ENCODE measurements at places on chromosomes 16 and 17.

DNA sequence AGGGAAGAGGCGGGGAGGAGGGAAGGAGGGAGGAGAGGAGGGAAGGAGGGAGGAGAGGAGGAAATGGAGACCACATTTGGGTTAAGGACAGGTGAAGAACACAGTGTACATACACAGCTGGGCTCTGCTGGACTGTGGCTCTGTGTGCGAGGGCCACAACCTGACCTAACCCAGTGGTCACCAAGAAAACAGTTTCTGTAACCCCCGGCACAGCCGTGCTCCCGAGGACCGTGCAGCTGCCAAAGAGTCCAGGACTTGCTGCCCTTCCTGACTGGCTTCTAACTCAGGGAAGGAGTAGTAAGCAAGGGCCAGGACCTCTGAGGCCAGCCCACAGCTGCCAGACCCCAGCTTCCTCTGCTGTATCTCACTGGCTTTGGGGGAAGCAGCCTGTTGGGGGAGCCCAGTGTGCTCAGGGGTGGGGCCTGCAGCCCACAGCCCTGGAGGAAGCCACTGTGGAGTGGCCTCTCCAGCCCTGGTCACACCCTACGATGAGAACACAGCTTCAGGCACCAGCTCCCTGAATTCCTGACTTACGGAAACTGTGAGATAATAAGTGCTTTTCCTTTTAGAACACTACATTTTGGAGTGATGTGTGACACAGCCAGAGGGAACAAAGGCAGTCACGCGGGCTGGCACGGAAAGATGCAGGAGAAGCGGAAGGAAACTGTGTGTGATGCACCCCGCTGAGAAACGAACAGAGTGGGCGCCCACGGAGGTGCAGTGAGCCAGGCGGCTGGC is 32.3 kb downstream of the SLC7A5 start:
- DNase-seq, result no peak

DNA sequence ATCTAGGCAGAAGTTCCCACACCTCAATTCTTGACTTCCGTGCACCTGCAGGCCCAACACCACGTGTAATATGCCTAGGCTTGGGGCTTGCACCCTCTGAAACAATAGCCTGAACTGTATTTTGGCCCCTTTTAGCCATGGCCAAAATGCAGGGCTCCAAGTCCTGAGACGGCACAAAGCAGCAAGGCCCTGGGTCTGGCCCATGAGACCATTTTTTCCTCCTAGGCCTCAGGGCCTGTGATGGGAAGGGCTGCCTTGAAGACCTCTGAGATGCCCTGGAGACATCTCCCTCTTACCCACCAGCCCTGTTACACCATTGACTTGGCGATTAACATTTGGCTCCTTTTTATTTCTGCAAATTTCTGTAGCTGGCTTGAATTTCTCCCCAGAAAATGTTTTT is 238.6 kb downstream of the CDH13 start:
- DNase-seq, result no peak

DNA sequence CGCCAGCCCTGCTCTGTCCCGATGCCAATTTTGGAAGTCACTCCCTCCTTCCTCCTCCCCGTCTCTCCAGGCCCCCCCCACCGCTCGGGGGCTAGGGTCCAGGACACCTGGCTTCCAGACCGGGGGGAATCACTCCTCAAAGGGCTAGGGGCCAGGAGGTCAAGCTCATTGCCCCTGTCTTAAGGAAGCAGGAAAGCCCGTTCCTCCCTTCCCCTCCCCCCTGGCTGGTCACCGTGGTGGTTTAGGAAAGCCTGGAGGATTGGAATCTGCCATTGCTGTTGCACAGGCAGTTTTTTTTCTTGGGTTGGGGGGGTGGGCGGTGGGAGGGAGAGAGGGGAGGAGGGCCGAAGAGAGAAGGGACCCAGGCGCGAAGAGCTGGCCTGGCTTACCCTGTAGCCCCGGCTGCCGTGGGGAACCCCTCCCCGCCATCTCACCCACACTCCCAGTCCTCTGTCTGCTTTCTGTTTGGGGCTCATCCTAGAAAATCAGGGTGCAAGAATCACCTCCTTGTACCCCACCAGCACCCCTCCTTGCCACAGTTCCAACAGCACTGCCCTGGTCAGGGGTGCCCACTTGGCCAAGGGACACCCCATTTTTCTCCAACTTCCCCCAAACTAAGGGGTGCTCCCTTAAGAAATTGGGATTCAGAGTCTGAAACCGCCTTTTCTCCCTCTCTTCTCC is 2.9 kb upstream of the BCL6B start:
- peak; percentile 30 for DNase-seq

- no peak for DNase-seq
Observed at GRCh38 chr16:70664325-70665112, 18.2 kb downstream of the IL34 start.

GRCh38 chr17:74179576-74179975 is 23.9 kb upstream of the RPL38 start:
- DNase-seq, result no peak

GRCh38 chr17:2232244-2232638 is 71.3 kb downstream of the SMG6 start:
- no peak for DNase-seq

GRCh38 chr17:80832266-80832676 is 159.4 kb upstream of the CHMP6 start:
- DNase-seq, result peak; percentile 34

DNA sequence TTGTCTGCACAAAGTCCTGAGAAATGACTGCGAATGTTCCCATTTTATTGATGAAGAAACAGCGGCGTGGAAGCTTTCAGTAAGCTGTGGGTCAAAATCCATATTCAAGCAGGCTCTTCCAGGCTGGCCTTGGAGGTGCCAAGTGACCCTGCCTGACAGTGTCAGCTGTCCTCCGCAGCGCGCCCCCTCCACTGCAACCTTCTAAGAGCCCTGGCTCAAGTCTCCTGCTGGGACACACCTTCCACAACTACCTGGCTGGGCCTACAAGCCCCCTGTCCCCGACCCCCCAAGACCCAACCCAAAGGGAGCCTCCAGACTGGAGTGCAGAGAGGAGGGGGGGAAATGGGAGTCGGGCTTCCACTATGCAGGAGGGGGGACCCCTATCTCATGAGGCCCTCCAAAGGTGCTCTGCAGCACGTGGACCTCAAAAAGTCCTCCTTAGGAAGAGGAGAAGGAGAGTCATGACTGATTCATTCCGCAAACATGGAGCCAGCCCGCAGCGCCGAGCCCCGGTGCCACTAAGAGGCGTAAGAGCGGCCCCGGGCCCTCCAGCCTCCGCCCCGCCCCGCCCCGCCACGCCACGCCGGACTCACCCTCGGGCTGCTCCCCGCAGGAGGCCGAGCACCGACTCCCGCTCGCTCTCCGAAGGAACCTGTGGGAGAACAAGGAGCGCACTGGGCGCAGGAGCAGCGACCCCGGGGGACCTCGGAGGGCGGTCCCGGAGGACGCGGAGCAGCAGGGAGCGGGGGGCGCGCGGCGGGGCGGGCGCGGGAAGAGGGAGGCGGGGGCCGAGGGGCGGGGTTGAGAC is 574 bp downstream of the MPP3 start:
- DNase-seq, result peak; percentile 52

DNA sequence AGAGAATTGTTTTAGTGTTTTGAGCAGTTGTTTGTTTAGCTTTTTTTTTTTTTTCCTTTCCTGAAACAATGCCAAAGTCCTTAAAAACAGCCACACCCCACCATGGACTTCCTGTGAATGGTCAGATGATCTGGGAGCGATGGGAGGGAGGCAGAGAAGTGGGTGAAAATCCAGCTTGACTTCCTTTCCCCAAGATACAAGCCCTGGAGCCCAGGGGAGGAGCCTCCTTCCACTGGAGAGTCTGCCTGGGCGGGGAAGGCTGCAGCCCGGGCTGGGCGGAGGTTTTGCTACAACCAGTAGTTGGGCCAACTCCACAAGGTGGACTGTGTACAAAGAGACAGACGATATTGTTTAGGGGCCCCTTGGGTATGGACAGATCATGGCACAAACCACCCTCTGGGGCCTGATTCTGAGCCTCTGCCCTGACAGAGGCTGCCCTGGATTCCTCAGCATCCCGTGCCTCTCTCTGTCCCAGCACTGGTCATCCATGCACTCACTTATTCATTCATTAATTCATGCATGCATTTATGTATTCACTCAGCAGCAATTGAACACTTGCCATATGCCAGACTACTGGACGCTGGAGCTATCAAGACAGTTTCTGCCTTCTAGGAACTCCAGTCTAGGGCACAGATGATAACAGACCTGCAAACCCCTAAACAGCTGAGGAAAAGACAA is 29.8 kb downstream of the WSB1 start:
- DNase-seq, result no peak

- no peak for DNase-seq
Observed at GRCh38 chr17:47287068-47287467, 33.4 kb downstream of the ITGB3 start.

DNA sequence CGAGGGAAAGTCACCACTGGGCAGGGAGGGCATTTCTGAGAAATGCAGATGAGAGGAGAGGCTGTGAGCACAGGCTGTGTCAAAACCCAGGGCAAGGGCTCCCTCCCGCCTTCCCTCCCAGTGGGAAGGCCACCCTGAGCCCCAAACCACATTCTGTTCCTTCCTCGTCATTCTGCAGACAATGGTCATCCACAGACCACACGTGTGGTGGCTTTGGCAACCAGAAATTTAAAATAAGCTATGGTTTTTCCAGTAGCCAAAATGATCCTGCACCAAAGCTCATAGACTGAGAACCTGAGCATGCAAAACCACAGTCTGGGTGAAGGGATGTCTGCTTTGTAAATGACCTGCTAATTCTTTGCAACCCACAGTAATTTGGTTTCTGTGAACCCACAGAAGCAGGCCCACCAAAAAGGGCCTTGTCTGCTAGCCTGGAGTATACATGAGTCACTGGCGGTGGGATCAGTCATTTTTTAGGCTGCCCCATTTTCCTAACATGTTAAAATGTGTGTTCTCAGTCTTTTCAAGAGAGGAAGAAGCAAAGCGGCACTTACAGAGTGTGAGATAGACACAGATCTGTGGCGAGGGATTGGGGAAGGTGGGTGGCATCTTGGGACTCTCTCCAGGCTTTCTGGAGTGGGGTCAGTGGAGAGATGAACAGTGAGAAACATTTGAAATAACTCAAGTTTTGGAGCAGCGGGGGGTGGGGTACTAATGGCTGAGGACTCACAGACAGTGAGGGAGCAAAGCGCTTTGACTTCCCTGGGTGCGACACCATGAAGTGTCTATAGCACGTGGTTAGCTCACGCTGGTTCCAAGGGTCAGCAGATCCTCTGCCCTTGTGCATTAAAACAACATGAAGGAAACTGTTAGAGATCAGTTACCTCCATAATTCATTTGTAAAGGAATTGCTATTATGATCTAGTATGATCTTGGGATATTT is 20.5 kb downstream of the GRB7 start:
- no peak for DNase-seq

DNA sequence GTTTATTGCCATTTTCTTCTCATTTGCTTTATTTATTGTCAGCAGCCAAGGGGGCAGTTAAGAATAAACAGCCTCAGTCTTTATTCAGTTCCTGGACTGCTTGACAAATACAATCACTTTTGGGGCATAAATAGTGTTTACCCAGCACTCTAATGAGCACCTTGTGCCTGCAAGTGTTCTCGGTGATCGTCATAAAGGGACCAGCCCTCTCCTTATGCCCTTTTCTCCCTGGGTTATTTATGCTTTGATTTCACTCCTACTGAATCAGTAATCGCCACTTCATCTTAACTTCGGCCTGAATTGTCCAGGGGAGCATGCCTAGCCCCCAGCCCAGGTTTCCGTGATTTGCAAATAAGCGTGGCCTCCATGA is 55.7 kb upstream of the CACNG5 start:
- DNase-seq, result no peak

Data from NCI-H2171 (cell line).